ENCODE measurements at places on chromosomes 2 and 18.

GRCh38 chr2:85132397-85132796 lies 795 bp upstream of the TCF7L1 start:
- no peak for DNase-seq

GRCh38 chr2:239894276-239894675 lies 130.9 kb downstream of the NDUFA10 start:
- no peak for DNase-seq

DNA sequence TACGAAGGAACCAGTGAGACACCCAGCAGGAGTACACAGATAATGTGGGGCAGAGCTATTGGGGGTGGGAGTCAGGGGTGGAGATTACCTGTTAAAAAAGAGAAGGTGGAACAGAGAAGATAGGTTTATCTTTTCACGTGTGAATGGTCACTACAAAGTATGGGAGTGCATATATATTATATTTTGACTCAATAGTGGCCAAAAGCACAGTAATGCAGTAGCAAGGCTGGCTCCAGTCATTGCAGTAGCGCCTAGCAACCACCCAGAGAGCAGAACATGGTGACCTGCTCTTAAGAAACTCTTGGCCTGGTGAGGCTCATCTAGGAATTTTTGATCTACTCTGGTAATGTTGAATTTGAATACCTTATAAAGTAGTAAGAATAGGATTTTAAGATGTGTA lies 1.0 kb downstream of the IMPACT start:
- no peak for DNase-seq

DNA sequence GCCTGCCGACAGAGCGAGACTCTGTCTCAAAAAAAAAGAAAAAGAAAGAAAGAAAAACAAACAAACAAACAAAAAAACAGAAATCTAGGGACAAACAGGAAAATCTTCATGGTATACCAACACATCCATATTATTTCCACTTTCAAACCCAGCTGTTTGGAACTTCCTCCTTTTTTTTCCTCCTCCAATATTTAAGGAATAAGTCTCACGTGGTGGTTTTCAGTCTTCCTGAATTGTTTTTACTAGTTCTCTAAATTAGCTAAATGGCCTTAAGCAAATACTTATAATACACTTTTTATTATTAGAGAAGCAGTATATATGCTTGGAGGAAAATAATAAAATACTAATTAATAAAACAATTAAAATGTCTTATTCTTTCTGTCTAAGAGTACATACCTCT lies 48.7 kb upstream of the GLS start:
- DNase-seq, result peak; percentile 27

- DNase-seq, result no peak
Observed at GRCh38 chr18:79411614-79412526, 16.1 kb downstream of the NFATC1 start.

All from suppressor macrophage treated with lipopolysaccharide for 4 hours (primary cell).